Glutamatergic neuron (in vitro differentiated cells): ENCODE measurements at places on chromosomes 1 and 21. TPM values are rescaled to one million over a fixed set of nuclear protein-coding genes. Genes with fewer than 3 reads are reported as not detected.

UBL4B gene
- not detected for total RNA-seq

FAM72C gene
- 0.22 TPM for total RNA-seq

GJA4 gene
- not detected for total RNA-seq

- no peak overlapping the region for H3K27ac ChIP-seq
- DNase-seq, result no peak
- H3K27me3 ChIP-seq, result no peaks in the 10 kb centered on the region
- H3K36me3 ChIP-seq, result peaks cover 5% of the 10 kb centered on the region
- H3K4me3 ChIP-seq, result no peak overlapping the region
These were observed 178.0 kb downstream of the SDCCAG8 start for GRCh38 chr1:243433737-243434370.

- peak overlapping the region; percentile 98 for H3K4me3 ChIP-seq
- peaks cover 14% of the 10 kb centered on the region for H3K4me1 ChIP-seq
These were observed 455 bp downstream of the UCHL5 start for GRCh38 chr1:193058529-193059281.

DNA sequence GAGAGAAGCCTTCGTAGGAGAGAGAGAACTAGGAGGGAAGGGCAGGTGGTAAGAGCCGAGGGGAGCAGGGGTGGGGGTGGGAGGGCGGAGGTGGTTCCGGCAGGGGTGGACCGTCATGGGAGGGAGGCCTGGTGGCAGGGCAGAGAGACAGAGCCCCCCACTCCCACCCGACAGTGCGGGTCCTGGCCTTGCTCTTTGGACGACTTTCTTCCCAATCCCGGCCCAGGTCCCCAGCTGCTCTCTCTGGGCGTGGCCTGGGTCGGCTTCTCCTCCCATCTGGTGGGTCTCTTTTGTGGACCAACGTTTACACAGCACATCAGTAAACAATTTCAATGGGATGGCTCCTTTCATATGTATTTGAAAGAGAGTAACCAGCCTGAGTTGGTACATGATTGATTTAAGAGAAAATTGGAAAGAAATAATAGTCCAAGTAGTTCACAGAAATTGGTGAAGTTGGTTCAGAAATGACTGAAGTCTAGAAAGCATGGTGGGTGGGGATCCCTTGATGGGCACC is 56.9 kb downstream of the LDLRAD2 start:
- H3K4me3 ChIP-seq, result peak overlapping the region; percentile 47
- H3K4me1 ChIP-seq, result peaks cover 3% of the 10 kb centered on the region
- DNase-seq, result no peak
- H3K36me3 ChIP-seq, result no peaks in the 10 kb centered on the region
- H3K27me3 ChIP-seq, result peaks cover 1% of the 10 kb centered on the region

DNA sequence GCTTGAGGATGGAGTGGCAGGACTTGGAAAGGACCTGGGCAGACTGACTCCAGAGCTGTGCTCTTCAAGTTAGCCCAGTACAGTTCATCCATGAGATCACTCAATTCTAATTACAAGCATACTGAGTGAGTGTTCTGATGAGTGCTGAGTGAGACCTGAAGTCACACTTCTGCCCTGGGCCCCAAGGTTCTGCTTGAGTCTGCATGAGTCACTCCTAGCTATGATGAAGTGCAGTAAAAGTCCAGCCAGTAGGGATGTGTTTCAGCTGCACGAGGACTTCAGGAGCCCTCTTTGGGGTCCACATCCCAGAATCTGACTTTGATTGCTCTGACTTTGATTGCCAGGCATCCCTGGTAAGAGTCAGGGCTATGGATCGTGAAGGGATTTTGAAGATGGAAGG is 35.8 kb downstream of the PLEKHA6 start:
- peaks cover 8% of the 10 kb centered on the region for H3K4me1 ChIP-seq
- no peaks in the 10 kb centered on the region for H3K36me3 ChIP-seq
- no peak overlapping the region for H3K27ac ChIP-seq
- peaks cover 3% of the 10 kb centered on the region for H3K27me3 ChIP-seq
- no peak overlapping the region for H3K4me3 ChIP-seq

- no peaks in the 10 kb centered on the region for H3K36me3 ChIP-seq
- H3K4me1 ChIP-seq, result peaks cover 10% of the 10 kb centered on the region
- DNase-seq, result peak; percentile 48
- peak overlapping the region; percentile 39 for H3K27ac ChIP-seq
- peak overlapping the region; percentile 83 for H3K4me3 ChIP-seq
These were observed 449 bp upstream of the RCAN3 start for GRCh38 chr1:24502065-24502708.

GRCh38 chr1:26470878-26471497 is 1.3 kb upstream of the HMGN2 start:
- peak overlapping the region; percentile 88 for H3K4me3 ChIP-seq
- H3K27me3 ChIP-seq, result peaks cover 11% of the 10 kb centered on the region
- H3K4me1 ChIP-seq, result peaks cover 38% of the 10 kb centered on the region
- DNase-seq, result no peak
- peak overlapping the region; percentile 62 for H3K27ac ChIP-seq
